ENCODE measurements at places on chromosomes 1 and 21.

GRCh38 chr1:23097316-23097715, 71.3 kb downstream of the LUZP1 start:
- no peak for DNase-seq

DNA sequence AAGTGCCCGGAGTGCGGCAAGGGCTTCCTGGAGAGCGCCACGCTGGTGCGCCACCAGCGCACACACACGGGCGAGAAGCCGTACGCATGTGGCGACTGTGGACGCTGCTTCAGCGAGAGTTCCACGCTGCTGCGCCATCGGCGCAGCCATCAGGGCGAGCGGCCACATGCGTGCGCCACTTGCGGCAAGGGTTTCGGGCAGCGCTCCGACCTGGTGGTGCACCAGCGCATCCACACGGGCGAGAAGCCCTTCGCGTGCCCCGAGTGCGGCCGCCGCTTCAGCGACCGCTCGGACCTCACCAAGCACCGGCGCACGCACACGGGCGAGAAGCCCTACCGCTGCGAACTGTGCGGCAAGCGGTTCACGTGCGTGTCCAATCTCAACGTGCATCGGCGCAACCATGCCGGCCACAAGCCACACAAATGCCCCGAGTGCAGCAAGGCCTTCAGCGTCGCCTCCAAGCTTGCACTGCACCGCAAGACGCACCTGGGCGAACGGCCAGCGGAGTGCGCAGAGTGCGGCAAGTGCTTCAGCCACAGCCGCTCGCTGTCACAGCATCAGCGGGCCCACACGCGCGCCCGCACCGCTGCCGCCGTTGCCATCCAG, 10.0 kb downstream of the ZNF672 start:
- DNase-seq: no peak

DNA sequence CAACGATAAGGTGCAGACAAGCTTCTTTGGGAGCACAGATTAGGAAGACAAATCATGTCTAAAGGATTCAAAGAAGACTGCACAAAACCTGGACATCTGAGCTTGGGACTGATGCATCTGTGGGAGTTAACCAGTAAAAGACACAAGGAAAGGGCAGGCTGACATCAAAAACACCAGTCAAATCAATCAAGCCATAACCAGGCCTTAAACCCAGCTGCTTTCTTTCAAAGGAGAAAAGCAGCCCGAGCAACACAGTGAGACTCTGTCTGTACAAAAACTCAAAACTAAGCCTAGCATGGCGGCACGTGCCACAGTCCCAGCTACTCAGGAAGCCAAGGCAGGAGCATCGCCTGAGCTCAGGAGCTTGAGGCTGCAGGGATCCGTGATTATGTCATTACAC, 411.6 kb downstream of the SMYD3 start:
- no peak for DNase-seq

DNA sequence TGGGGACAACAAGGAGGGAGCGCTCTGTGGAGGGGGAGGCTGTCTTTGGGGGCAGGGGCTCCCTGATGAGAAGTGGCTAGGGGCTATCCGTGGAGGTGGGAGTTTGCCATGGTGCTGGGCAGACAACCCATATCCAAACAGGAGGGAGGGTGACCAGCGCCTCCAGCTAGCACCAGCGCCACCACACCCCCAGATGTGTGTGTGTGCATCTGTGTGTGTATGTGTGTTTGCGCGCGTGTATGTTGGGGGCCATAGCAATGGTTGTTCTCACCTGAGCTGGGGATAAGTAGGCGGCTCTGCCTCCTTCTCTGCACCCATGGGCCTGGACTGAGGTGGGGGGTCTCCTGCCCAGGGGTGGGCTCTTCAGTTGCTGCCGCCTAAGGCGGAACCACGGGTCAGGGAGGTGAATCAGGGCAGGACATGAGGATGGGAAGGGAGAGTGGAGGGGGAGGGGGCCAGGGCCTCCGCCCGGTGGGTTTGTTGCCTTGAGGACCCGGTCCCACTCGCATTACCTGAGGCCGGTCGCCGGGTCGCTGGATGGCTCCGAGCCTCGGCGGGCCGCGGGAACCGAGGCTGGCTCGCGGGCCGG, 345 bp downstream of the HPCAL4 start:
- DNase-seq: no peak

GRCh38 chr1:9187004-9187403, 47.6 kb upstream of the H6PD start:
- no peak for DNase-seq

DNA sequence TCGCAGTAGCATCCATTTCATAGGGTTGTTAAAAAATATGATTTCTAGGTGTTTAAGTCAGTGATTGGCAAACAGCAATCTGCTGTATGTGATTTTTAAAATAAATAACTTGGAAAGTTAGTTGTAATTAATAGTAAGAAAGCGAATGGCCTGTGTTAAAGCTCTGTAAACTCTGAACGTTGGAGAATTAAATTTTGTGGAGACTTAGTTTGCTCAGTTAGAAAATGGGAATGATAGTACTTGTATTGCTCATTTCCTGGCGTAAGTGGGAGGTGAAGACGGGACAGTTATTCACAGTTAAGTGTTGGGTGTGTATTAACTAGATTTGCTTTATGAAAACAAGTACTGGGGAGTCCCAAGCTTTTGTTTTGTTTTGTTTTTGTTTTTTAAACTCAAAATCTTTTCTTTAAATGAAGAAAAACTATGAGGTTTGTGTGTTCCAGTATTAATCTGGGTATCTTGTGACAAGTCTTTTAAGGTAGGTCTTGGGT, 995 bp downstream of the CACYBP start:
- peak; percentile 14 for DNase-seq

DNA sequence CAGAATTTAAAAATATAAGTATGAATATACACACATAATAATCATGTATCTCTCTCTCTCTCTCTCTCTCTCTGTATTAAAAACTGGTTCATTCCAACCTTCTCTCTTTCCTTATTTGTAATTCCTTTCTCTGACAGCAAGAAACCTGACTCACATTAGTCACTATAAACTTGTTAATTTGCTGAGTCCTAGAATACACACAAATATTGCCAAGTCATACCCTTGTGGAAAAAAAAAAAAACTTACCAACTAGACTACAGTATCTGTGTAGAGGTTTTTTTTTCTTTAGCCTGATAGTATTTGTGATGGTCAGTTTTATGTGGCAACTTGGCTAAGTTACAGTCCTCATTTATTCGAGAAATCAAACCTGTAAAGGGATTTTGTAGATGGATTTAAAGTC, 26.3 kb upstream of the NHLH2 start:
- DNase-seq: no peak

- DNase-seq: no peak
Observed at GRCh38 chr1:39181311-39181710, 23.2 kb upstream of the MACF1 start.

- DNase-seq: no peak
Observed at GRCh38 chr21:34019402-34019801, 54.0 kb upstream of the MRPS6 start.

DNA sequence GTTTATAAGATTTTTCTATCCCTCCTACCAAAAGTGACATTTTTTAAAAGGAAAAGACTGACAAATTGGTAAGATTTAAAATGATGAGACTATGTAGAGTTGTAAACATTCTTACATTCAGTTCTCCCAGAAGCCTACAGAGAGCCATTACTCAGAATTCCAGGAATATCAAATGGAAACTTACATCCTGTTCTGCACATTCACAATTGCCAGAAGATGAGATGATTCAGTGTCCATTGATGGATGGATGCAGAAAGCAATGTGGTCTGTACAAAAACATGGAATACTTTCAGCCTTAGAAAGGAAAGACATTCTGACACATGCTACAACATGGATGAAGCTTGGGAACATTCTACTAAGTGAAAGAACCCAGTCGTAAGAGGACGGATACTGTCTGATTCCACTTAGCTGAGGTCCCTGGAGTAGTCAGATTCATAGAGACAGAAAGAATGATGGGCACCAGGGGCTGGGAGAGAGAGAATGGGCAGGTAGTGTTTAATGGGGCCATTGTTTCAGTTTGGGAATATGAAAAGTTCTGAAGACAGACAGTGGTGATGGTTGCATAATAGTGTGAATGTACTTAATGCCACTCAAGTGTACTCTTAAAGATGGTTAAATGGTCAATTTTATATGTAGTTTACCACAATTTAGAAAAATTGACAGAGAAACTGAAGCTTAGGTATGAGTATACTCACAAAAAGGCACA, 16.6 kb downstream of the MX1 start:
- no peak for DNase-seq

GRCh38 chr1:205042911-205043806, at the start of gene CNTN2:
TSS of gene CNTN2 (plus strand) at chr1:205043212. CDS start at chr1:205053186, 9,974 bp downstream.
- no peak for DNase-seq

DNA sequence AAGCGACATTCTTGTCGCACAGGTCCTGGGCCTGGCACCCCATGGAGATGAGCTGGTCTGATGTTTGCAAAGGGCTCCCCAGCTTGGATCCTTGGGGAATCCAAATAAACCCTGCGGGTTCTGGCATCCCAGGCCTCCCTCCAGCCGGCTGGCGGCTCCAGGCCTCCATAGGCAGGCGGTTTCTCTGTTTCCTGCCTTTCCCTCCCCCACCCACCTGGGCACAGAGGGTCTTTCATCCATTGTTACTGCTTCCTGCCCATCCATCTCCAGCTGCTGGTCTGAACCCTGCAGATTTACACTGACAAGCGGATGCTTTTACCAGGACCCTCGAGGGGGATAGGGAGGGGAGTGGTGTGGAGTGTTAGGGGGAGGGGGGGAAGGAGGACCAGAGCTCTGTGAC, 39.1 kb upstream of the ID3 start:
- no peak for DNase-seq

DNA sequence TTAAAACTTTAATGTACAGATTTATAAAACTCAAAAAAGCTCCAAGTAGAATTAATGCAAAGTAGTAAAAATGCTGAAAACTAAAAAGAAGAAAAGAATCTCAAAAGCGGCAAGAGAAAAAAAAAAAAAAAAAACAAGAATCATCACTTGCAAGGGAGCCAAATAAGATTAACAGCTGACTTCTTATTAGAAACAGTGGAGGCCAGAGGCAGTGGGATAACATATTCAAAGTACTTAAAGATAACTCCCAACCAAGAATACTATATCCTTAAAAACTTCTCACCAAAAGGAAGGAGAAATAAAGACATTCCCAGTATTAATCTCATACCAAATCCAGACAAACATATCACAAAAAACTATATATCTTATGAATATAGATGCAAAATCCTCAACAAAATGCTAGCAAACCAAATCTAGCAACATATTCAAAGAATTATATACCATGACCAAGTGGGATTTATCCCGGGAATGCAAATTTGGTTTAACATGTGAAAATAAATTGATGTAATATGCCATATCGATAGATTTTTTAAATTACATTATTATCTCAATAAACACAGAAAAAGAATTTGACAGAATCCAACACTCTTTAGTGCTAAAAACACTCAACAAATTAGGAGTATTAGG, 62.7 kb downstream of the CAMK2N1 start:
- no peak for DNase-seq

- no peak for DNase-seq
Observed at GRCh38 chr1:234852659-234853058, 242.7 kb upstream of the IRF2BP2 start.

DNA sequence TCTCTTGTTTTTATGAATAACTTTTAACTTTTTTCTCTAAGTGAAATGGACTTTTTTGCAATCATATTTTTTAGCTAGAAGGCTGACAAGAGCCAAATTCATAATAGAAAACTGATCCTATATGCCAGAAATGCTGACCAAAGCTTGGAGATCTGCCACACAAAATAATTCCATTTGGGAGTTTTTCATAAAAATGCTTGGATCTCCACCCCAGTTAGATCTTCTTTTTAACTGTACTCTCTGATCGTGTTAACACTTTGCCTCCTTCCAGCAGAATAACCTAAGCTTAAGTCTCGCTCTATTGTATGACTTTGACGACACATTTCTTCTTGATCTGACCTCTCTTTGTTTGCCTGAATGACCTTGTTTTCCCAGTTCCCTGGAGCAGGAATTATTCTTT, 16.8 kb downstream of the FLG2 start:
- no peak for DNase-seq

GRCh38 chr1:154779551-154780189, 90.4 kb downstream of the KCNN3 start:
- no peak for DNase-seq

DNA sequence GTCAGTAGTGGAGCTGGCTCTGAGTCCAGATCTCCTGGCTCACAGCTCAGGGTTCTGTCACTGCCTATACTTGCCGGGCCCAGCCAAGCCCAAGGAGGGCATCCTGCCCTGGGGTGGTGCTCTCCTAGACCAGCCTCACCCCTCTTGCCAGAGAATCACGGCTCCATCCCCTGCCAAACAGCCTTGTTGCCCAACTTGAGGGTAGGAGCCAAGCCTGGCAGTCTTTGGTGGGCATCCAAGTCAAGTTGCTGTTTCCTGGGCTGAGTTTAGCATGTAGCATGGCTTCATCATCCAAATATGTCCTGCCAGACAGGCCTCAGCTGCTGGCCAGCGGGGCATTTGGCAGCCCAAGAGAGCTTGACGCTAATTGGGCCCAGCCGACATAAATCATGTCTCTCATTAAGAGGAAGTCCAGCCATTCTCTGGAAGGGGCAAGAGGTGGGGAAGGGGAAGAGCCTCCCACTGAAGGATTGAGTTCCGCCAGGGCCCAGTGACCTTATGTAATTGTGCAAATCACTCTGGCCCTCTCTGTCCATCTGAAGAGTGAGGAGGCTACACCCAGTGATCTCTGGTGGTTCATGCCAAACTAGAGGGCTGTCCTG, 22.6 kb upstream of the TRABD2B start:
- DNase-seq: no peak

DNA sequence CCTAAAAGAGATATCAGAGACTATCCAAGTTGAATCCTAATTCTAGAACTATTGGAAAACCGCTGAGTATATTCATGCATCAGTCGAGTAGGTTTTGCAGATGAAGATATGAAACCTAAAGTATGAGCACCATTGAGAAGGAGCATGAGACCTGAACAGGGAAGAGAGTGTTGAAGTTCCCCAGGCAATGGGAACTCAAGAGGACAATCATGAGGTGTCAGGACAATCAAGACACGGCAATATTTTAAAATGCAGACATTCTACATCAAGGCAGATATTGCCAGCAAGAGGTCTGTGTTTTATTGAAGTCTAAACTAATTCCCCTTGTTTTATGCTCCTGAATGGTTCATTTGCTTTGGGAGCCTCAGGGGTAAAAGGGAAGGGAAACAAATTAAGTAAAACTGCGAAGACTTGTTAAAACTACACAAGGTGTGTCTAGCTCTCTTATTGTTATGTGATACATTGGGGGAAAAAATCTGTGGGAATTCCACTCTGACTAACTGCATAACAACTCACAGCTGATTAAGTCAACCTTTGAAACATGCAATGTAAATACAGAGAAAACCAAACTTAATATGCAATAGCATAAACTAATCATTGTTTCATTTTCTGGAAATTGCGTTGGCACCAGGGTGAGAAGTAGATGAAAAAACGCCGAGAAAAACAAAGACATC, 347.9 kb upstream of the ADGRL2 start:
- DNase-seq: peak; percentile 34

Measured in LoVo (cell line).